ENCODE measurements at places on chromosomes 3 and 15.

DNA sequence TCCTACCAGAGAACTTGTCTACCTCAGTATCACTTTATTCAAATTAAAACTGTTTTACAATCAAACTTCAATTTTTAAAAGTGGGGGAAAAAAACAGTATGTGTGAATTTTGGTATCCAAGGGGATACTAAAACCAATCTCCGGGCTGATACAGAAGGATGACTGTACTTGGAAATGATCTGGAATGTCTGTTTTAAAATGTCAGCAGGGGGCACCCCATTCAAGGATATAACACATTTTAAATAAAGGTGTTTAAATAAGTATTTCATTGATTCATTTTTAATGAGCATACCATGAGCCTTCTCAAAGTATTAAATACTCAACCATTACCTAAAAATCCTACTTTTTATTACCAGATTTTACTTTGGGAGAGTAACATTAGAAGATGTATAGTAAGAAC lies 67.9 kb downstream of the ULK4 start:
- no peak for DNase-seq

DNA sequence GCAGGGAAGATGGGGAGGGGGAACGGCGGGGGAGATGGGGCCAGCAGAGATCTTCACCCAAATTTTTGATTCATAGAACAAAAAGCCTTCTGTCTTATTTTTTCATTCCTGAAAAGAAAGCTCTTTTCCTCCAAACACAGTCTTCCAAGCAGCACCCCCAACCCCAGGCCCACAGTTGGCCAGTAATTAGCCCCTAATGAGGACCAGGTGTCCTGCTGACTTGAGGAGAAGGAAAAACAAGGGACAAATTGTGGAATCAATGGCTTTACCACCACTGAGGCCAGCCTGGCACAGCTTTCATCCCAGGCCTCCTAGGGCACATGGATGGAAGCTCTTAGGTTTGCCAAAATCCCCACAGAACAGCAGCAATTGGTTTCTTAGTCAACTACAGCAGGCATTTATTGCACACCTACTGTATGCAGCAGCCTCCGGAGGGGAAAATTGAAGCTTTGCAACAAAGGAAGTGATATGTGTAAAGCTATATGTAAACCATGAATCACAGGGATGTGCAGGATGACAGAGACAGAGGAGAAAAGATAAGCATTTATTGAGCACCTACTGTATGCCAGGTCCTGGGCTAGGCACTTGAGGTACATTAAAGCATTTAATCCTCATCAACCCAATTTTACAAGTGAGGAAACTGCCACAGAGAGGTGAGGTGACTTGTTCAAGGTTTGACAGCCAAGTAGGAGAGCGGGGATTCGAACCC lies 199.5 kb downstream of the TBC1D2B start:
- no peak for DNase-seq

- no peak for DNase-seq
Observed at GRCh38 chr3:170802164-170803151, 67.5 kb downstream of the RPL22L1 start.

GRCh38 chr15:39061952-39062464 lies 497.4 kb upstream of the RASGRP1 start:
- DNase-seq: no peak

DNA sequence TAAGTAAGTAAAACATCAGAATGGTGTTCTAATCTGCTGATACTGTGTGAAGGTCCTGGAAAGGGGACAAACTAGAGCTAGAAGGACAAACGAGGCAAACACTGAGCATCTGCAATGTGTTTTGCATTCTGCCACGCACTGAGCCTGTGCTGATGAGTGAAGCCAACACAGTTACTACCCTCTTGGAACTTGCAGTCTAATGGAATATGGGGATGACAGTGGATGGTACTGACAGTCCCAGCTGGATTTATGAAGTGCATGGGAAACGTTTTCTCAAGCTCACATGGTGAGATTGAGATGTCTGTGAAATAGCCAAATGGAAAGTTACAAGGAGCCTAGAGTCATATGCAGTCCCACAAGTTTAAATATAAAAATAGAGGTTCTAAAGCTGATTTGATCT lies 86.6 kb downstream of the FOXB1 start:
- no peak for DNase-seq

GRCh38 chr3:23751212-23751723 lies 54.5 kb upstream of the UBE2E1 start:
- DNase-seq: no peak

DNA sequence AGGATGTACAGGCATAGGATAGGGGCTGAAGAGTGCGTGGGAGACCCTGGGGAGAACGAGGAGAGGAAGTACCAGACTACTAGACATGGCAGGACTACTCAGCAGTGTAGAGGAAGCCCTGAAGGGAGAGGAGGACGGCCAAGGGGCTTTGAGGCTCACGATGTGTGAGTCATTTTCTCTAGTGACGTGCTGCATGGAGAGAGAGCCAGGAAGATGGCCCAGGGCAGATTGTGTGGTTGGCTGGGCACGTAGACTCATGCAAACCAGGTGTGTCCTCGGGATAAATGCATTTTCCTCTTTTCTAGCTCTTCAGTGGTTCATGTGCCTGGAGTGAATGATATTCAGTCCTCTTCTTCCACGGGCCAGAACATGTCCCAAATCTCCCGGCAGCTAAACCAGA lies 115.0 kb upstream of the ABHD17C start:
- DNase-seq: no peak

- no peak for DNase-seq
Observed at GRCh38 chr3:25582242-25582641, 82.5 kb downstream of the TOP2B start.

DNA sequence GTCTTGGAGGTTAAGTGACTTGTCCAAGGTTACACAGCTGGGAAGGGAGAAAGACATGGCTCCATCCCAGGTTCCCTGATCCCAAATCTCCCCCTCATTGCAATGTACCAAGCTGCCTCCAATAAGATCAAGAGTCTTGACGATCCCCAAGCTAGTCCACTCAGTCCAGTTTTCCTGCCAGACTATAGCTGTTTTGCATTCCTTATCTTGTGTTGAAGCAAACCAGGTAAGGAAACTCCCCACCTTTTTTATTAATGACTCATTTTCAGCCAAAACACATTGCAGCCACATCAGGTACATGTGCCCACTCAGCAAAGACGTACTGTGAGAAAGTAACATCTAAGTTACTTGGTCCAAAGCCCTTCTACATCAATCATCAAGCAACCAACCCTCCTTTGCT lies 41.9 kb downstream of the LIPC start:
- no peak for DNase-seq

GRCh38 chr3:131728898-131729642 lies 226.3 kb upstream of the MRPL3 start:
- no peak for DNase-seq
